ENCODE measurements at places on chromosomes 16 and 17. TPM values are rescaled to one million over a fixed set of nuclear protein-coding genes. Genes with fewer than 3 reads are reported as not detected.

The CFAP97D1 gene
- not detected for total RNA-seq

The CCDC200 gene
- total RNA-seq: not detected

The ENDOV gene
- total RNA-seq: 7.8 TPM

The FA2H gene
- total RNA-seq: not detected

The TCAP gene
- 78.8 TPM for total RNA-seq

The C1QTNF8 gene
- not detected for total RNA-seq

The NLGN2 gene
- 3.1 TPM for total RNA-seq

The DGKE gene
- total RNA-seq: 6.8 TPM

The SPECC1 gene
- total RNA-seq: 13.6 TPM

The ATP2C2 gene
- not detected for total RNA-seq
